ENCODE measurements at places on chromosomes 4 and X.

DNA sequence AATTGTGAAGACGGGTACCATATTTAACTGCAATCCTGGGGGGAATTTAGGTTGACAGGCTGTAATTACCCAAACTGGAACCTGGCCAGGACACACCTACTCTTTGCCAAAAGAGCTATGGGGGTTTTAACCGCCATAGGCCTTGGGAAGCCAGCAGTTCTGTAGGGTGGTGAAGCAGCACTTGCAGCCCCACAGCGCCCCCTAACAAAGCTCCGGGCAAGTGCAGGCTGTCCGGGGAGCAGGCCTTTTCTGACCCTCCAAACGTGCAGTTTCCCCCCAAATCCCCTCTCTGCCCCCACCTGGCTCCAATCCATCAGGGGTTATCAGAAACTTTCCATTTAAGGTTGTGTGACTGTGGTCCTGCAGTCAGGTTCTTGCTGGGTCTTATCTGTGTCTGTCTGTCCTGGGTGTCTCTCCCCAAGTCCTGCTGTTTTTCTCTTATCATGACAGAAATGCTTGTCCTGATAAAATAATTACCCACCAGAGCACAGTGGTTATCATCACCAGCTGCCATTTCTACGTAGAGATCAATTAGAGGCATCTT lies 350.9 kb downstream of the MID1IP1 start:
- no peak for DNase-seq

DNA sequence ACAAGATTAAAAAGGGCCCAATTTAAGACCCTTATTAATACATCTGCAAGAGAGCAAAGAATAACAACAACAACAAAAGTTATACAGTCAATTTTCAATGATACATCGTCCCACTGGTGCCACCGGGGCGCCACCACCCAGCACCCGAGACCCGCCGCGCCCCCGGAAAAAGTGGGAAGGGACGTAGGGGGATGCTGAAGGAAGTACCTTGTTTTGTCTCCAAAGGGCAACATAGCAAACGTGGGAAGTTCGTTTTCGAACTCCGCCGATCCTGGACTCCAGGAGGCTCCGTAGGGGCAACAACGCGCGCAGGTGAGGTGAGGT lies 1.7 kb downstream of the PDE5A start:
- DNase-seq = no peak

- no peak for DNase-seq
These were observed 59.1 kb downstream of the NKX6-1 start for GRCh38 chr4:84439996-84440395.

- DNase-seq = no peak
These were observed 10.3 kb downstream of the NCBP2L start for GRCh38 chrX:107787827-107788226.

- DNase-seq = no peak
These were observed 4.2 kb upstream of the ERVMER34-1 start for GRCh38 chr4:52755426-52755825.

- no peak for DNase-seq
These were observed 8.6 kb upstream of the CYP2U1 start for GRCh38 chr4:107922486-107923473.

- DNase-seq = no peak
These were observed 552 bp downstream of the NKRF start for GRCh38 chrX:119605464-119606279.

- no peak for DNase-seq
These were observed 3.4 kb upstream of the USP11 start for GRCh38 chrX:47229427-47229826.
